Stimulated activated CD8-positive, alpha-beta memory T cell treated with anti-CD3 and anti-CD28 coated beads, Interleukin-15, amount 100 ng/mL, for 1 hour (primary cell): ENCODE measurements at places on chromosomes 1 and 21.

GRCh38 chr1:225754940-225755641 is 22.5 kb upstream of the SRP9 start:
- DNase-seq: no peak

DNA sequence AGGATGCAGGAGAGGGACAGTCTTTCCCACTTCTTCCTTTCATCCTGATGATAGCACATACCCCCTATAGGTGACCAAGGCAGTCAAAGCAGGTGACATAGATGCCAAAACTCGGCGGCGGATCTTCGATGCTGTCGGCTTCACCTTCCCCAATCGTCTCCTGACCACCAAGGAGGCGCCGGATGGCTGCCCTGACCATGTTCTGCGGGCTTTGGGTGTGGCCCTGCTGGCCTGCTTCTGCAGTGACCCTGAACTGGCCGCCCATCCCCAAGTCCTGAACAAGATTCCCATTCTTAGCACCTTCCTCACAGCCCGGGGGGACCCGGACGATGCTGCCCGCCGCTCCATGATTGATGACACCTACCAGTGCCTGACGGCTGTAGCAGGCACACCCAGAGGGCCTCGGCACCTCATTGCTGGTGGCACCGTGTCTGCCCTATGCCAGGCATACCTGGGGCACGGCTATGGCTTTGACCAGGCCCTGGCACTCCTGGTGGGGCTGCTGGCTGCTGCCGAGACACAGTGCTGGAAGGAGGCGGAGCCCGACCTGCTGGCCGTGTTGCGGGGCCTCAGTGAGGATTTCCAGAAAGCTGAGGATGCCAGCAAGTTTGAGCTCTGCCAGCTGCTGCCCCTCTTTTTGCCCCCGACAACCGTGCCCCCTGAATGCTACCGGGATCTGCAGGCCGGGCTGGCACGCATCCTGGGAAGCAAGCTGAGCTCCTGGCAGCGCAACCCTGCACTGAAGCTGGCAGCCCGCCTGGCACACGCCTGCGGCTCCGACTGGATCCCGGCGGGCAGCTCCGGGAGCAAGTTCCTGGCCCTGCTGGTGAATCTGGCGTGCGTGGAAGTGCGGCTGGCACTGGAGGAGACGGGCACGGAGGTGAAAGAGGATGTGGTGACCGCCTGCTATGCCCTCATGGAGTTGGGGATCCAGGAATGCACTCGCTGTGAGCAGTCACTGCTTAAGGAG is 2.9 kb downstream of the NCDN start:
- DNase-seq: no peak

DNA sequence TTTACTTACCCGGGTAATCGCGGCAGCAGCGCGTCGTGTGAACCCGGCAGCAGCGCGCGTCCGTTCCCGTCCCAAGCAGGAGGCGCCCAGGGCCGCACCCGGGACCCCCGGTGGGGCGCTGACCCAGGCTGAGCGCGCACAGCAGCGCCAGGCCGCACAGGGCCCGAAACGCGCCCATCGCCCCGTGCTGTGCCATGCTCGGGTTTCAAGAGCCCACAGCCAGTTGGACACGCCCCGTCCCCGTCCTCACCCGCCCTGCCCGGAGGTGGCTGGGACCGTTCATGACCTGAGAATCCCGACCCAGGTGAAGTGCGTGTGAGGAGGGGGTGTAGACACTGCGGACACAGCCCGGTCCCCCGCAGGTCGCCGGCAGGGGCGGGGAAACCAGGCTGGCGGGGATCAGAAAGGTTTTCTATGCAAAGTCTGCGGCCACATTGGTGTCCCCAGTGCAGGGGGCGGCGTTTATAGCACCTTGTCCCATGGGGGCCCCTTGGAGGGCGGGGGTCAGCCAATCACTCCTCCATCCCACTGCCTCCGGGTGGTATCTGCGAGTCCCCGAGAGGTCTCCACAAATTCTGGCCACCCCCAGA is at the start of gene TNFRSF18:
TNFRSF18 (minus strand) TSS at position 217 of the 590 bp plus-strand sequence; CDS start at position 196, 21 bp downstream.
- DNase-seq: no peak

- no peak for DNase-seq
Measured at GRCh38 chr1:114545796-114546195, 34.8 kb upstream of the TRIM33 start.

GRCh38 chr1:178127482-178128191 is 33.7 kb downstream of the RASAL2 start:
- no peak for DNase-seq

GRCh38 chr1:166354406-166354805 is 187.6 kb upstream of the FAM78B start:
- no peak for DNase-seq

- no peak for DNase-seq
Measured at GRCh38 chr1:230365723-230366307, 60.3 kb downstream of the PGBD5 start.

DNA sequence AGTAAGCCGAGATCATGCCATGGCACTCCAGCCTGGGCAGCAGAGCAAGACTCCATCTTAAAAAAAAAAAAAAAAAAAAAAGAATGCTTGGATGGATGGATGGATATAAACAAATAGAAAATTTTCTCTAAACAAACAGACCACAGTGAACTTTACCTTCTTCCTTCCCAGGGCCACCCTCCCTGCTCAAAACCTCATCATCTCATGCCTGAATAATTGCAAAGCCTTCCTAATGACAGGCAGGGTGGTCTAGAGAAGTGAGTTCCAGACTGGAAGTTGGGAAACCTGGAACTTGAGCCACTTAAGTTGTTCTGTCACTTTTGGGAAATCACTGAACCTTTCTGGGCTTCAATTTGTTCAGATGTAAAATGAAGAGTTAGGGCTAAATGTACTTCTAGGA is 17.6 kb downstream of the ATP2B4 start:
- no peak for DNase-seq

DNA sequence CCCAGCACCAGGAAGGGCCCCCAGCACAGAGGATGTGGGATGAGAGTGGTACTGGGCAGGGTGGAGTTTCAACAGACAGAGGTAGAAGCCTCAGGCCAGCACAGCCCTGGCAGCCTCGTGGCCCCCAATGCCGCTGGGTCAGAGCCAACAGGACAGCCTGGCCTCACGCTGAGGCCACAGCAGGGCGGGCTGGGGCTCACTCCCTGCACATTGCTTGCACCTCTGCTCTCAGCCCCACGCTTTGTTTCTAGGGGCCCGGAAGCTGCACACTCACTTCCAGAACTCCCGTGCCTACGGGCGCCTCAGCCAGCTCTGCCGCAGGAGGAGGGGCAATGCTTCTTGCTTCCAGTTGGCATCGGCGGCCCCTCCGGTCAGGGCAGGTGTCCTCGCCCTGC is 72.9 kb downstream of the SIK1 start:
- no peak for DNase-seq

DNA sequence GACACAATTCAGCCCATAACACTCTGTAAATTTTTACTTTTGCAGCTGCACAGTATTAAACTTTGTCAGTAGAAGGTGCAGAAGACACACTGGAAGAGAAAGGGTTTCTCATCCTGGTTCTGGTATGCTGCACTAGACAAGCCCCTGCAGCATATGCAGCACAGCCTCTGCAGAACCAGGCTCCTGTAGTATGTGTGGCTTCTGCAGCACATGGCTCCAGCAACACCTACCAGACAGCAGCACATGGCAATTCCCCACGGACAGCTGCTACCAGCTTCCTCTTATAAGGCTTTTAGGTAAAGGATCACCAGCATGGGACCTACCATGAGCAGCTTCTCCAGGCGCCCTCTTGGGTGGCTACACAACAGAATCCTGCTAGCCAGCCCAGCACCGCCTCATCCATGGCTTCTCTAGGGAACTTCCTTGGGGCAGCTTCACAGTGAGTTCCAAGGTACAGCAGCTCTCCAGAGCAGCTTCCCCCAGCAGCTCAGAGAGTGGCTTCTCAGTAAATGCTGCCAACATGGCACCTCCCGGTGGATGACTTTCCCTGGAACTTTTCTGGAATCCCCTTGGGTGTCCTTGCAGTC is 534.4 kb upstream of the CXADR start:
- no peak for DNase-seq

- no peak for DNase-seq
Measured at GRCh38 chr1:11391886-11392285, 87.1 kb upstream of the DISP3 start.

DNA sequence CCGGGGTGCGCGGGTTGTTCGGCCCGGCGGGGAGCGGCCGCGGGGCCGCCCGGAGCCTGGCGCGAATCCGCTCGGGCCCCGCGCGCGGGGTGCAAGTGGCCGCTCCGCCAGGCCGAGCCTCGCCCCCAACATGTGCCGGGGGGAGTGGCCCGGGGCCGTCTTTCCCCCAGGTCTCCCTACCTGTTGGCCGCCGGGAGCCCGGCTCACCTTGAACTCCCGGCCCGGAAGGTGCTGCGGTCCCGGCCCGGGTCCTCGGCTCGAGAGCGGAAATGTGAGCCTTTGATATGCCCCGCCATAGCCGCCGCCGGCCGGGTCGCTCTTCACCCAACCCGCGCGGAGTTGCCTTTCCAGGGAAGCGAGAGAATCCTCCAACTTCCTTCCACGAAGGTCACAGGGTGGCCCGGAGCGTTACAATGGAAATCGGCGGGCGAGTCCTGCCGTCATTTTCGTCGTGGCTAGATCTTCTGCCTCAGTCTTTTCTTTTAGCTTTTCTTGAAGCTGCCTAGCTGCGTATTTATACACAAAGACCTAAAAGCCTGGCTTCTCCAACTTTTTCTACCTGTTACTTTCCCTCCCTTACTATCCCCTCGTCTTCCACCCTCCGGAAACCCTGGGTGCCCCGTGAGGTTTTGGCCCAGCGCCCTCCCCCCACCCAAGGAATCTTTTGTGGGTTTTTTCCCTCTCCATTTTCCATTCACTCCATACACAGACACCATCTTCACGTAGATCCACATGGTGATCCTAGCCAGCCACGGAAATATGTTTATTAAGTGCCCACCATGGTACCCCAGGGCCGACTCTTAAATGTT is 867 bp downstream of the PTGFRN start:
- DNase-seq: peak; percentile 6

GRCh38 chr1:79694241-79694640 is 687.7 kb upstream of the ADGRL4 start:
- no peak for DNase-seq

GRCh38 chr1:175737451-175737850 is 5.9 kb downstream of the TNR start:
- DNase-seq: no peak

- DNase-seq: no peak
Measured at GRCh38 chr21:45404730-45405270, at the start of gene COL18A1. Gene COL18A1 (plus strand): TSS chr21:45405165. CDS start chr21:45405231, 66 bp downstream.

DNA sequence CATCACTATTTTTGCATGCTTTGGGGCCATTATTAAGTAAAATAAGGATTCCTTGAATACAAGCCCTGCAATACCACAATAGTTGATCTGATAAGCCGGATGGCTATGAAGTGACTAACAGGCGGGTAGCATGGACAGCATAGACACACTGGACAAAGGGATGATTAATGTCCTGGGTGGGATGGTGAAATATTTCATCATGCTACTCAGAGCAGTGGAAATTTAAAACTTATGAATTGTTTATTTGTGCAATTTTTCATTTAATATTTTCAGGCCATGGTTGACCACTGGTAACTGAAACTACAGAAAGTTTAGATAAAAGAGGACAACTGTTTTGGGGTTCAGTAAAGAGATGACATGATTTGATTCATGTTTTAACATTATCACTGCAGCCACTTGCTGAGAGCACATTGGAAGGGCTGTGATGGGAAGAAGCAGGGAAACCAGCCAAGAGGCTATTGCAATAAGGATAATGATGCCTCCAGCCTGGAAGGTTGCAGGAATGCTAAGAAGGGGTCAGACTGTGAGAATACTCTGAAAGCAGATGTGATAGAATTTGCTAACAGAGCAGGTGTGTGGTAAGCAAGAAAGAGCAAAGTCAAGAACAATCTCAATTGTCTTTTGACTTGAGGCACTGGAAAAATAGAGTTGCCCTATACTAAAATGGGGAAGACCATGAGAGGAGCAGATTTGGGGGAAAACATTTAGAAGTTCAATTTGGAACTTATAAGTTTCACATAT is 62.5 kb upstream of the TNFSF4 start:
- no peak for DNase-seq

GRCh38 chr1:32005522-32005921 is 8.1 kb upstream of the KHDRBS1 start:
- DNase-seq: no peak

DNA sequence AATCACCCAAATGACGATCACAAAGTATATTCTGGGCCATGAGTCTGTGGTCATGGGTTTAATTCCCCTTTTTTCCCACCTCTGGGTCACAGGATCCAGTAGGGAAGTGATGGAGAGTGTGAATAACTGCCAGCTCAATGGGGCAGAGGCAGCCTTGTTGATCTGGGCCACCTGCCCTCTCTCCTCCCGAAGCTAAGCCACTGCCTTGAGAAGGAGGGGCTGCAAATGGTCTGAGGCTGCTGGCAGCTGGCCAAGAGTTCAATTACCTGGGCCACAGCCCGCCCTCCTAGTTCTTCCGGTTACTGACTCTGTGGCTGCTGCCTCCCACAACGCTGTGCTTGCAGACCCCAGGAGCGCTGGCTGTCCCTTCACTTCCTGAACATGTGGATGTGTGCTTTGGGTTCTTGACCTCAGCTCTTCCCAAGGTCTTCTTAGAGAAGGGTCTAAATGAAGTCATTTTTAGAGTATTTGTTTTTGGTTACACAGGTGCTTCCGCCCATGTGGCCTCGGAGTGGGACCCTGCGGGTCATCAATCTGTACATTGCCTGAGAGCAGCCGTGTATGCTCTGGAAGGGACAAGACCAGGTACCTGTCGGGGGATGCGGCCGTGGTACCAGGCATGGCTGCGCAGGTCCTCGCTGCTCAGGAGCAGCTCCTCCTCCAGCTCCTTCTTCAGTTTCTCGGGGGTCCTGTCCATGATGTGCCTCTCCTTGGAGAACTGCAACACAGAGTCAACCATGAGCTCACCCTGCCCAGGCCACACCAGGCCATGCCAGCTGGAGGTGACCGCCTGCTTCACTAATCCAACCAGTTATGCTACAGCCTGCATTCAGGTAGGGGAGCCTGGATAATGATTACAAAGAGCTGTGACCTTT is 89.7 kb downstream of the BCAR3 start:
- DNase-seq: no peak

- DNase-seq: no peak
Measured at GRCh38 chr1:209238356-209238755, 345.2 kb upstream of the CAMK1G start.
